Mucosa of descending colon (tissue), 3 donors: ENCODE measurements at places on chromosomes 12 and 14.

DNA sequence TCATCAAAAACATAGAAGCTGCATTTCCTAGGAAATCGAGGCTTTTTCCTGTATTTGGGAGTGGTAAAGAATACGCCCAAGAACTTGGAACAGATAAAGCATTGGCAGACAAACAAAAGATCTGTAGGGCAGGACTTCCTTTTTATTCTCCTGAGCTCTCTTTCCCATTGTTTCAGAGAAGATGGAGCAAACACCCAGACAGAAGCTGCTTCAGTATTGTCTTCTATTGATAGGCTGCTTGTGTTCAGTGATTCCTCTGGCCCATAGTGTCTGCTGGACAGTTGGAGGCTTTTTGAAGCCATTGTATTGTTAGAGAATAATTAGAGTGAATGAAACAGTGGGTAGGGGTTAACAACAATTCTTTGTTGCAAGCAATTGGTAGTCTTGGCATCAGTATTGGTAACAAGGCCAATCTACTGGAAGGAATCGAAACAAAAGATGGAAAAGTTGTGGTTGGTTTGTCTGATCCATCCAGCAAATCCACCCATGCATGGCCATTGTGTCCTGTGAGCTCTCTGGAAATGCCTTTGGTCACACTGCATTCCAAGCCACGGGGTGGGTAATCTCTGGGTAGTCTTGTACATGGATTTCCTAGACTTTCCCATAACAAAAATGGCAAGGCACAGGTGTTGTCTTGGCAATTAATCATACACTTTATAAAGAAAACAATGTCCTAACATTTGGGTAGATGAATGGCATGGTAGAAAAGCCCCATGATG, 424.8 kb downstream of the RAD51B start:
- DNase-seq: no peak

GRCh38 chr14:102580550-102581110, 11.8 kb upstream of the RCOR1 start:
- no peak for DNase-seq

GRCh38 chr12:28742791-28743190, 406.3 kb upstream of the FAR2 start:
- DNase-seq: no peak

- DNase-seq: no peak
Observed at GRCh38 chr12:101789171-101789570, 41.6 kb downstream of the GNPTAB start.

- no peak for DNase-seq
Observed at GRCh38 chr12:132774159-132774558, 12.5 kb upstream of the ANKLE2 start.

DNA sequence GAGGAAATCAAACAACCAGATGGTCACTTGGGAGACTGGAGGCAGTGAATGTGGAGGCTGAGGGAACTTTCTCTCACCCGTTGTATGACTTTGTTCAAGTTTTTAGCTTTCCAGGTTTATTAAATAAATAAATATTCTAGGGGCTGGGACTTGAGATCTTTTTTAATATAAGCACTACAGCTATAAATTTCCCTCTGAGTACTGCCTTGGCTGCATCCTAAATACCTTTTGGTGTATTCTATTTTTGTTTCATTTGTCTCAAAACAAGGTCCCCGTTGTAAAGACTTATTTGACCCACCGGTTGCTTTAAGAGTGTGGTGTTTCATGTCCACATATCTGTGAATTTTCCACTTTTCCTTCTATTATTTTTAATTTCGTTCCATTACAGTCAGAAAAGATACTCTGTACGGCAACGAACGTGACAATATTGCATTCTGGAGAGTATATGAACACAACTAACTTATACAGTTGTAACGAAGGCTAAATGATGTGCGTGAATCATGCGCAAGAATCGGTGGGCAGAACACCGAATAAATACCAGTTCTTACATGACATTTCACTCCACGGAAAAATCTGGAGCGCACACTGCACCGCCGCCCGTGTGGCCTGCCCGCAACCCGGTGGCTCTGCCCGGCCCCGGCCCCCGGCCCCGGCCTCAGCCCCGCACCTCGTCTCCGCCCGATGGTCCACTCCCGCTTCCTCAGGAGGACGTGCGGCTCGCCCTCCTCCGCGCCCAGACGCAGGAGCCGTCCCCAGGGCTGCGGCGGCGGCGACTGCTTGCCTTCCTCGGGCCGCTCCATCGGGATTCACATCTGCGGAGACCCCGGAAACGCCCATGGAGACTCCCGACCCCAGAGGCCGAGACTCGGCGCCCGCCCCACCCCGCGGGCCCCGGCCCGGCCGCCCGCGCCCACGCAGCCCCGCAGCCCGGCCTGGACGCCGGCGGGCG, 602 bp downstream of the CHFR start:
- DNase-seq: peak; percentile 63

DNA sequence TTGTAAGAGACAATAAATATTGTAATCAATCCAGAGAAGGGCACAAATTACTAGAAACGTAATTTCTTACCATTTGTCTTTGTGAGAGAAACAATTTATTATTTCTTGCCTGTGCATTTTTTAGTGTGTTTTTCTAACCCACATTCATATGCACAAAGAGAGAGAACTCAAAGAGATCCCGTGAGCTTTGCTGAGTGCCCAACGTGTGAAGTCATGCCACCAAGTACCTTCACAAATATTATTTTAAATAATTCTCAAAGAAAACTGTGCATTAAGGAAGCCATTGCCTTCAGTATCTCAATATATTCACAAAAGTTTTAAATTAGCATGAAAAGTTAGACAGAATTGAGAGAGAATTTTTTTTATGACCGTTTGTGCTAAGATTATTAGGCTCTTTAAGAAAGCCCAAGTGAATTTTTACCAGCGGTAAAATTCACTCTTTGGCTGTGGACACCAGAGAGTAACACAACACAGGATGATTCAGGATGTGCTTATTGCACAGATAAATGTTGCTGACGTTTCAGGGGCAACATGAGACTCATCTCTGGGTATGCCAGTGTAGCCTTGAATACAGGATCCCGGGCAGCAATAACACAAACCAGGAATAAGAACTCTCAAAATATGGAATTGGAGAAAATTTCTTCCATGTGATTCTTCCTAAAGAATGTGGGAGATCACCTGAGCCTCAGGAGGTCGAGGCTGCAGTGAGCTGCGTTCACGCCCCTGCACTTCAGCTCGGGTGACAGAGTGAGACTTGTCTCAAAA, 2.9 kb downstream of the ARHGDIB start:
- DNase-seq: no peak

DNA sequence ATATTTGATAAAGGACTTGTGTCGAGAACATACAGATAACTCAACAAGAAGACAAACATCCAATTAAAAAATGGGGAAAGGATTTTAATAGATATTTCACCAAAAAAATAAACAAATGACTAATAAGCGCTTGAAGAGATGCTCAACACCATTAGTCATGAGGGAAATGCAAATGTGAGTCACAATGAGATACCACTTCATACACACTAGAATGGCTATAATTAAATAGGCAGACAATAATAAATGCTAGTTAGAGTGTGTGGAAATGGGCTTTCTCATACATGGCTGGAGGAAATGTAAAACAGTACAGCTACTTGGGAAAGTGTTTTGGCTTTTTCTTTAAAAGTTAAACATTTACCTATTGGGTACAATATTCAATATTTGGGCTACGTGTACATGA, 34.8 kb downstream of the DLK1 start:
- no peak for DNase-seq

GRCh38 chr14:103188810-103189480, 65.7 kb downstream of the TNFAIP2 start:
- DNase-seq: no peak

GRCh38 chr12:27974735-27975221, 2.2 kb upstream of the PTHLH start:
- DNase-seq: no peak

DNA sequence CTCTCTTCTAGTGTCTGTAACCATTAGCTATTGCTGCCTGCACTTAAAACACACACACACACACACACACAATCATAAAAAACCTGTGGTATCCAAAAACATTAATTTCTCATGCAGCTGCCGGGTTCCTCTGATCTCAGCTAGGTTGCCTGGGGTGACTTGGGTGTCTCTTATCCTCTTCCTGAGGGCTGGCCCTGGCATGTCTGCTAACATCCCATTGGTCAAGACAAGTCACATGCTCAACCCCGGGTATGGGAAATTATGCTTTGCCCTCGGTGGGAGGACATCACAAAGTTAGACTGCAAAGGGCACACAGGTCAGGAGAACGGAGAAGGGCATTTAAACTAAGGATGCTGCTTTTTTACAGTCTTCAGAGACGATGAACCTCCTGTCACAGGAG, 55.7 kb downstream of the TRPV4 start:
- DNase-seq: no peak

- no peak for DNase-seq
Observed at GRCh38 chr12:116381744-116382685, 104.5 kb upstream of the MED13L start.

DNA sequence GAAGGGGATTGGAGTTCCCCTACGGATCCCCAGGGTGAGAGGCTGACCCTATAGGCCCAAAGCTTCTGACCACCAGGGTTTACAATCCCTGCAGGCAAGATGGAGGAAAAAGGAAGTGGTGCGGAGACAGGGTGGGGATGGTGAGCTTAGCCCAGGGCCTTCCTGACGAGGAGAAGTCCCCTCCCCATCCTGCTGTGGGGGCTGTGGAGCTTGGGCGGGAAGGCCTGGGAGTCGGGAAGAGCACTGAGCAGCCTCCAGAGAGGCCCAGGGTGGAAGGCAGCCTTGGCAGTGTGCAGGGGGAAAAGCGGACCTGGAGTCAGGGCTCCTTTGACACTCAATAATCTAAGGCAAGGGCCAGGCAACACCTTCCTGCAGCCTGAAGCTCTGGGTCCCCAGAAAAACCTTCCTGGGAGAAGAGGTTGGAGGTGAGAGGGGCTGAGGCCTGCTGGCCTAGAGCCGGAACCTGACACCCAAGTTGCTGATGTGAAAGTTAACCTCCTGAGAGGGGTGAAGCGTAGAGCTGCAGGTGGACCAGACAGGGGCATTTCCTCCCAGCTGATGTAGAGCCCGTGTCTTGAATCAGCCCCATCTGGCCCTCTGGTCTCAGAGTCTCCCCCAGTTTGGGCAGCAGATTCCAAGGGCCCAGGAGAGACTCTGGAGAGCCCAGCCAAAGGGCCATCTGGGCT, 6.0 kb downstream of the HDAC7 start:
- no peak for DNase-seq

GRCh38 chr12:113713156-113713555, 241.5 kb upstream of the LHX5 start:
- no peak for DNase-seq

DNA sequence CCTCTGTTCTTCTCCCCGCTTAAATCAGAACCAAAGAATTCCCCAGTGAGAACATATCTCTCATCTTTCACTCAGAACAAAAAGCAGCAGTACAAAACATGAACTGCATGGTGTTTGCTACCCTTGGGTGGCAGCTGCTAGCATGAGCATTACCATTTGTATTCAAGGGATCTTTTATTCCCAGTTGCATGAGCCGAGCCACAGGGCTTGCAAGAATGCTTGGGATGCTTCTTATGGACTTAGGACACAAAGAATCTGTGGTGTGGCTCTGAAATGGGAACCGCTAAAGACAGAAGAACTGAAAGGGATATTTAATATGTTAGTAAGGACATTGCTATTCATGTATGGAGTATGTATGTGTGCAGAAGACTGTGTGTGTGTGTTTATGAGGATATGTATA, 190.6 kb downstream of the TMX1 start:
- no peak for DNase-seq

- DNase-seq: no peak
Observed at GRCh38 chr14:104425763-104426646, 153.6 kb upstream of the C14orf180 start.

- DNase-seq: no peak
Observed at GRCh38 chr12:82930301-82930700, 243.6 kb downstream of the TMTC2 start.

DNA sequence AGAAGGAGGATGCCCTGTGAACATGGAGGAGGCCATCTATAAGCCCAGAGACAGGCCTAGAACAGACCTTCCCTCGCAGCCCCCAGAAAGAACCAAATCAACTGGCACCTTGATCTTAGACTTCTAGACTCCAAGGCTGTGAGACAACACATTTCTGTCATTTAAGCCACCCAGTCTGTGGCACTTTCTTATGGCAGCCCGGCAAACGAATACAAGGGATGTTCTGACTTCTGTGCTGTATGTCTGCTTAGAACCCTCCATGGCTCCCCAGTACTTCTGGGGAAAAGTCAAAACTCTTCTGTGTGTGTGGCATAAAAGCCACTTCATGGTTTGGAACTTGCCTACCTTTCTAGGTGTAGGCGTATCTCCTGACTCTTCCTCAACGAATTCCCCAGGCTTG, 42.9 kb downstream of the RBM19 start:
- no peak for DNase-seq

DNA sequence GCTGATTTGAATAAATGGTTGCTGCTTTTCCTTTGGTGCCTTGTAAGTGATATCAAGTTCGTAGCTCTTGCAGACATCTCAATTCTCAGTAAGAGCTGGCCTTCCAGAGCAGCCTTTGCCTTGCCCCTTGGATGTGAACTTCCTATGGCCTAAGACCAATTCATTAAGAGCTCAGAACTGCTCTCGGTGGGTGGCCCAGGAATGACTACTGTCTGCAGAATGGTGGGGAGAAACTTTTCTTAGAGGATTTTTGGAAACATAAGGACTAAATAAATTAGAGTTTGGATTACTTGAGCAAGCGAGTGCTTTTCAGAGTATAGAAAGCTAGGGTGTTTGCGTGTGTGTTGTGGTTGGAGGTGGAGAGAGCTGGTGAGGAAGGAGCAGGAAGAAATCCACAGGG, 306.4 kb upstream of the TBX3 start:
- no peak for DNase-seq
